ENCODE measurements at places on chromosomes 16 and 17.

DNA sequence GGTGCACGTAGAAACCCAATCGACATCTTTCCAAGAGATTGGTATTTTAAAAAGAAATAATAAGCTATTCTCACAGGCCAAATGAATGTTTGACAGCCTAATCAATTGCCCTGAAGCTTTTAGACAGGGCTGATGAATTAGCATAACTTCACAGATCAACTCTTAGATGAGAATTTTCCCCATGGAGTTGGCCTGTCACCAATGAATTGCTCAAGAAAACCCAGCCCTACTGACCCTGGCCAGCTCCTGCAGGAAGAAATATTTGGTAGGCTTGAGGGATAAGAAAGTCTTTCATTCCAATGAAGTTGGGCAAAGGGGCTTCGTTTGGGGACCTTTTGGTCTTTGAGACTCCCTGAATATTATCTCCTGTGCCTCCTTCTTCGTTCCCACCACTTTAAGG, 23.4 kb upstream of the SEC14L1 start:
- DNase-seq = no peak

DNA sequence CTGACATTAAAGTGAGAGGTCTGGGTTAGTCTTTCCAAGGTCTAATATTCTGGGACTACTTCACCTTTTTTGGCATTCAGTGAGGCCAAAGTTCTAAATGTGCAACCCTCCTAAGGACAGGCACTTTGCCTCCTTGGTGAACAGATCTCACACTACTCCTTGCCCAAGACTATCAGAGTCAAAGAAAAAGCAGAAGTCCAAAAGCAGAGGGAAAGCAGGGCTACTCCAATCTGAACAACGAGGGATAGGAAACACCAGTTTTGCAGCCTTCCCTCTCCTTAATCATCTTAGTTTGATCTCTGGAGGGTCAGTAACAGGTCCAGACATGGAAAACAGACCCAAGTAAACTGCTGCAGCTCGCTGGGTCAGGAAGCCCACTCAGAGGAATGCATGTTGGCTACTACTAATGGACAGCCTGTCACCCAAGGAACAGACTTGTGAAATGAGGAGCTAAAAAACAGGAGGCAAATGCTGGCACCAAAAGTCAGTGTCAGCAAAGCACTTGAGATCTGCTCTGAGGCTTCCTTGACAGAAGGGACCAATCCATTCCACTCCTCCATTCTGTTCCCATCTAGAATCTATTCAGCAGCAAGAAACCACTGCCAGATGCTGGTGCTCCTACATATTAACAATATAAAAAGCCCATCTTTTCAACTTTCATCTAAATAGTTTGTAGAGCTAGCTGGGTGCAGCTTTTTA, 29.9 kb downstream of the DCUN1D3 start:
- DNase-seq = no peak

GRCh38 chr17:28178800-28179199, 136.3 kb downstream of the NLK start:
- no peak for DNase-seq

GRCh38 chr16:88702371-88703210, 3.6 kb downstream of the RNF166 start:
- no peak for DNase-seq

- DNase-seq = no peak
Measured at GRCh38 chr17:18045691-18046350, 6.6 kb downstream of the GID4 start.

- no peak for DNase-seq
Measured at GRCh38 chr17:42782166-42783061, 2.0 kb downstream of the WNK4 start.

- peak; percentile 88 for DNase-seq
Measured at GRCh38 chr17:80220054-80220735, at the start of the genes SGSH and SLC26A11. TSS of gene SGSH (minus strand) at chr17:80220333. CDS start at chr17:80220313, 20 bp downstream. TSS of gene SLC26A11 (plus strand) at chr17:80220427. CDS start at chr17:80221561, 1,134 bp downstream.

- DNase-seq = no peak
Measured at GRCh38 chr16:88298833-88299745, 83.7 kb upstream of the ZNF469 start.

- DNase-seq = no peak
Measured at GRCh38 chr16:59192551-59193199, 458.6 kb upstream of the GOT2 start.

- no peak for DNase-seq
Measured at GRCh38 chr17:17587614-17588337, 3.7 kb downstream of the PEMT start.

GRCh38 chr17:226108-227077, 44.9 kb upstream of the DOC2B start:
- DNase-seq = no peak

- no peak for DNase-seq
Measured at GRCh38 chr16:86505185-86505898, 5.0 kb upstream of the FOXF1 start.

DNA sequence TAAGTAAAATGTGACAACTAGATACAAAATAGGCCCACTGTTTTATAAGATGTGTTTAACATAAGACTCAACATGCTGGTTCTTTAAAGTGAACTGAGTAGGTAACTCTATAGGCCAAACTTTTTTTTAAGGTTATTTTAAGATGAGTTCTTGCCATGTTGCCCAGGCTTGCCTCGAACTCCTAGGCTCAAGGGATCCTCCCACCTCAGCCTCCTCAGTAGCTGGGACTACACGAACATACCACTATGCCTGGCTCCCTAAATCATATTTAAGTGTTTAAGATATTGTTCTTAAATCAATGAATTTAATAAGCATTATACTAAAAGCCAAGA, 69.9 kb downstream of the USP32 start:
- DNase-seq = no peak

DNA sequence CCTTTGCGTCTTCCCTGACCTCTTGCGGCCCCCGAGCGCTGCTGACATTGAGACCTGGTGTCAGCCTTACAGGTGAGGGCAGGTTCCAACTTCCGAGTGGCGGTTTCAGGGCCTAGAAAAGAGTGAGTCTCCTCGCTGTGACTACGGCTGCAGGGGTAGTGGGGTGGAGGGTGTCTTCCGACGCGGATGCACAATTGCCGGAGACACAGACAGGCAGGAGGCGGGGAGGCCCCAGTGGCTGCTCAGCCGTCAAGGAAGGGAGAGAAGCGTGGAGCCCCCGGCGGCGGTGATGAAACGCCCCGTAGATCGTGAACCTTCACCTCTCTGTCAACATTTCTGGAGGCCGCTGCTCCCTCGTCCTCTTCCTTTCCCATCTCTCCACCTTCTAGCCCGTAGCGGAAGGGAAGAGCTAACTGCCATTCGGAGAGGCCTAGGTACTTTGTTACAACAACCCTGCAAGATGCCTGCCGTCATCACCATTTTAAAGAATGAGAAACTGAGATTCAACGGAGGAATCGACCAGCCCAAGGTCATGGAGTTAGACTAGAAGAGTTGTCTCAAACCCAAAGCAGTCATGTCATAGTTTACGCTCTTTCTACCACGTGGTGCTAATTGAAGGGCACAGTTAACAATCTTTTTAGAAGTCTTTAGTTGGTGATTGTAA, 485 bp downstream of the DNAJA3 start:
- no peak for DNase-seq

DNA sequence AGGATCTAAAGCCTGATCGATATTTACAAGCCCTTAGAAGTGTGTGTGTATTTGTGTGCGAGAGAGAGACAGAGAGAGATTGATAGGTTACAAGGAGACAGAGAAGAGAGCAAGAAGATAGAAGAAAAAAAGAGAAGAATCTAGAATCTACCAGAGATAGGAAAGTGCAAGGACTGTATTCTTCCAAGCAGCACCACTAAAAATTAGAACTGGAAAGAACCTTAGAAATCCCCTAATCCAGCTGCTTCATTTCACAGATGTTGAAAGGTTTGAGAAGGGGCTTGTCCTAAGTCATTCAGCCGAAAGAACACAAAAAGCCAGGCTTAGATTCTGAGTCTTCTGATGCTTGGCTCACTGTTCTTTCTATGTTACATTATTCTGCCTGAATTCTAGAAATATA, 92.2 kb downstream of the HS3ST3A1 start:
- no peak for DNase-seq

DNA sequence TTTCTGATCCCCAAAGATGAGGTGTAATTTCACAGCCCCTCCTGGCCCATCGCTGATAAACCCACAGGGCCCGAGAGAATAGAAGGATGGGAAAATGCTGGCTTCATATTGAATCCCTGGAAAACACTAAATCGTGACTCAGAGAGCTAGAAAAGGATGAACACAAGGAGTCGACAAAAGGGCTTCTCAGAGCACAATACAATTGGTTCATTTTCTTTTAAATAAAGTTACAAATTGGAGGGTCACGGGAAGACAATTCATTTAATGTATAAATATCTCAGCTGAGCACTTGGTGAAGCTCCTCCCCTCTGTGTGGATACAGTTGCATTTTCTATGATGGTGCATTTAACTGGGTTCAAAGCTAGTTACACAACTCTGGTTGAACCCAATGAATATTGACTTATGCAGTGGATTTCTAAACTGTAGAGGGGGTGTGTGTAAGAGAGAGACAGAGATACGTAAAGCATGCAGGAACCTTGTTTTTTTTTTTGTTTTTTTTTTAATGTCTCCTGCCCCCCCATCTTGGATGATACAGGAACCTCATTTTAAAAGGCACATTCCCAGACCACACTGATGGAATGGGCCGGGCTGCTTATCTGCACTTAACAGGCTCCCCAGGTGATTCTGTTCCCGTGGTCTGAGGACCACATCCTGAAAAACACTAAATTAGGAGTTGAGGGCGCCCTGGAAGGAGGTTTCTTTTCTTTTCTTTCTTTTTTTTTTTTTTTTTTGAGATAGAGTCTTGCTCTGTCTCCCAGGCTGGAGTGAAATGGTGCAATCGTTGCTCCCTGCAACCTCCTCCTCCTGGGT, 14.1 kb downstream of the TTYH2 start:
- no peak for DNase-seq

DNA sequence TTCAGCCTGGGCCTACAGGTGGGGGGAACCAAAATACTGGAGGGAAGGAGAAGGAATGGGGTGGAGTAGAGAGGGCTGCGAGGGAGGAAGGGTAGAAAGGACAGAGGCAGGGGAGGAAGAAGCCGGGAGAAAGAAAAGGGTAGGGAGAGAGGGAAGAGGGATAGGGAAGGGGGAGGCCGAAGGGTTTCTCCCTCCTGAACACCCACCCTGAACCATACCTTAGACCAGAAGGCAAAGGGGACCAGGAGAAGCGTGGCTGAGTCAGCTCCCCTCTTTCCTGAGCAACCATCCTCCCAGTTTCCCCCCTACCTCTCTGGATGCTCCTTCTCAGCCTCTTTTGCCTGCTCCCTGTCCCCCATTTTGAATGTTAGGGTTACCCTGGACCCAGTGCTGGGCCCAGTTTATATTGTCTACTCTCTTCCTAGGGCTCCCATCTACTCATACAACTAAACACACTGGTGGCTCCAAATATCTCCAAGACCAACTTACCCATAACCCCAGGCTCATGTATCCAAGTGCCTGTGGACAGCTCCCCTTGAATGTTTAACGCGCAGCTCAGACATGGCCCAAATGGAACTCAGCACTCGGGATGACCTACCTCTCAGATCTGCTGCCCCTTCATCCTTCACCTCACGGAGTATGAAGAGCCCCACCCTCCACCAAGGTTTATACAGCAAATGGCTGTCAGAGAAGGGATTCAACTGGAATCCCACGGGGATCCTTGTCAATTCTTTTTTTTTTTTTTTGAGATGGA, 7.8 kb downstream of the TSPOAP1 start:
- no peak for DNase-seq

- DNase-seq = no peak
Measured at GRCh38 chr16:56145369-56145768, 45.9 kb upstream of the GNAO1 start.

- DNase-seq = no peak
Measured at GRCh38 chr17:7448461-7448860, 3.6 kb downstream of the CHRNB1 start.

DNA sequence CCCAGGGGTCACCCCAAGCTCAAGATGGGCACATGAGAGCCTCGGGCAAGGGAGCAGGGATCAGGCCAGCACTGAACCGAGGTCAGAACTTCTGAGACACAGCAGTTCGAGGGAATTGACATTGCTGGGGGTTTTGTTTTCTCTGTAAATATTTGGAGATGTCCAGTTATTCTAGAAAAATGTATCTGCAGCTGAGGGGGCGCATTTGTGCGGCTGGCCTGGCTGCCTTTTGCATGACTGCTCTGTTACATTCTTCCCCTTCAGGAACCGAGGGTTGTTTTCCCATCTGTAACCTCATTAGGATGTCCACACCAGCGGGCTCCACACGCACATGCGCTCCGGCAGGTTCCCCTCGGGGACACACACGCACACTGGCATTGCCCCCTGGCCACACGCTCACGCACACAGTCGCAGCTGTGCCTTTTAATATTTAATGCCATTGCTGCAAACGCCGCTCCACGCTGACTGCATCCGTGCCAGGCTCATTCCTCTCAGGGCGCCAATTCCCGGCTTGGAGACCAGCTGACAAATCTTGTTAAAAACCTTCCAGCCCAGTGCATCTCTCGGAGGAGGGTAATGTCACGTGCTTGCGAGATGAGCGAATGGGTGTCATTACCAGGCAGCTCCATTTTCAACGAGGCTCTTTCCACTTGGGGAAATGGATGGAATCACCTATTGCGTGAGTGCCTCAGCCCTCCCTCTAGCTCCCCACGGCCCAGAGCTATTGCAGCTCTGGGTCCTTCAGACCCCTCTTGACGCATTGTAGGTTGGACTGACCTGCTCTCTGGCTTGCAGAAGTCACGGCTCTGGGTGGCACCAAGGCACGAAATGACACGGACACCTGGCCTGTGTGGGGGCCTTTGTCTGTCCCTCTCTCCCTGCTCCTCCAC, 13.1 kb downstream of the CCR7 start:
- DNase-seq = no peak

DNA sequence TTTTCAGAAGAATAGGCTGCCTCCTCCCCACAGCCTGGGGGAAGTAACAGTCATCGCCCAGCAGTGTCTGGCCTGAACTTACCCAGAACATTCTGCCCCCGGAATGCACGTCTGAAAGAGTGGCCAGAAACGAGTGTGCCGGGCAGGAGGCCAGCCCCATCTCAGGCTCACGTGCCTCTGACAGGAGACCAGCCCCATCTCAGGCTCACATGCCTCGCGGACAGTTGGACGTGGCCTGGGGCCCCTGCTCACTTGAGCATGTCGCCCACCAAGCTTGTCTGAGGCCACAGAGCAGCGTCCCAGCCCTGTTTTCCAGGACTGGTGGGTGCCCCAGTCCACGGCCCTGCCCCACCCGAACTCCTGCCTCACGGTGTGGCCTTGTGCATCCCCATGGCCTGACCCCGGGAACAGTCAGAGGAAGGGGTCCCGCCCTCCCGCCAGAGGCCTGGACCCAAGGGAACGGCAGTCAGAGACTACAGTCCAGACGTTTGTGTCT, 16.3 kb upstream of the CDH15 start:
- DNase-seq = no peak

- DNase-seq = no peak
Measured at GRCh38 chr16:70331588-70332358, 14.9 kb upstream of the DDX19A start.

GRCh38 chr16:50372611-50373344, 4.0 kb upstream of the BRD7 start:
- DNase-seq = no peak

DNA sequence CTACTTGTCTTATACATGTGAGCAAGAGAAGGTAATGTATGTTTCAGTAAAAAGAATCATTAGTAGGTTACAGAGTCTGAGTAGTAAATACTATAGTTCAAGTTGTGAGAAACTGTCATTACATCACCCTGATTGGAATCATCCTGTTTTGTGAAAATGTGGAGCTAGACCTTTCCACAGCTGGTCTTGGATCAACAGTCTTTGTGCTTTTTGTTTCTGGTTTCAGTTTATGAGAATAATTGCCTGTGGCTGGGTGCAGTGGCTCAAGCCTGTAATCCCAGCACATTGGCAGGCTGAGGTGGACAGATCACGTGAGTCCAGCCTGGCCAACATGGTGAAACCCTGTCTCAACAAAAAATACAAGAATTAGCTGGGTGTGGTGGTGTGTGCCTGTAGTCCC, 19.7 kb upstream of the SHISA9 start:
- no peak for DNase-seq
